ENCODE measurements at places on chromosomes 16 and 17.

DNA sequence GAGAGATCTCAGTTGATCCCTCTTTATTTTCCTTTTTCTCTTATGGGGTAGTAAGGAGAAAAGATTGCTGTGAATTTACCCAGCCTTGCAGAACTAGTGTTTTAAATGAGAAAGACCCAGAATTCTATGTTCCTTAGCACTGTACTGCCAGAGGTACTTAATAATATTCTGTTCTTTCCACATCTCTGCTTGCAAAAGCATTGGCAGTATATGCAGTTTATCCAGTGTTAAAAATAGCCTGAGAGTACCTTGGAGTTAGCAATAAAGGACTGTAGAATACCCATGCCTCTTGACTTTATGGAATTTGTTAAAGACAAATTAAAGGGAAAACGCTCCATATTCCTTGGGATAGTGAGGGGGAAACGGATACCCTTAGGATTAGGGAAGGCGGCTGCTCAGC lies 11.9 kb downstream of the SLC7A6 start:
- no peak for DNase-seq

DNA sequence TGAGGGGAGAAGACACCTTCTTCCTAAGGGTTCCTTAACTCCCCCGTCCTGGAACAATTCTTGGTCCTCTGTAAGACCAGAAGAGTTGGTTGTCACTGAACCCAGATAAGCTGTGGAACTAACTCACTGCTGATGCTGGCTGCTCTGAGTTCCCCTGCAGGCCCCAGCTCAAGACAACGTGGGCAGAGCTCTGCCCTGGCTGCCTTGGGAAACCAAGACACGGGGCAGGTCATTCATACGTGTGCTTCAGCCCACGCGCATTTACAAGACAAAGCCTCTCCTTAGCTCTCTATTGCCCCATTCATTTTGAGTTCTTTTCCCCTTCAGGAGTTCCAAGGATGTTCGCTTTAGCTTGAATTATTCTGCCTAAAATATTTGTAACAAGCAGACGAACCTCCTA lies 3.4 kb upstream of the NAT9 start:
- no peak for DNase-seq

GRCh38 chr17:73609060-73609459 lies 35.2 kb downstream of the SDK2 start:
- no peak for DNase-seq

DNA sequence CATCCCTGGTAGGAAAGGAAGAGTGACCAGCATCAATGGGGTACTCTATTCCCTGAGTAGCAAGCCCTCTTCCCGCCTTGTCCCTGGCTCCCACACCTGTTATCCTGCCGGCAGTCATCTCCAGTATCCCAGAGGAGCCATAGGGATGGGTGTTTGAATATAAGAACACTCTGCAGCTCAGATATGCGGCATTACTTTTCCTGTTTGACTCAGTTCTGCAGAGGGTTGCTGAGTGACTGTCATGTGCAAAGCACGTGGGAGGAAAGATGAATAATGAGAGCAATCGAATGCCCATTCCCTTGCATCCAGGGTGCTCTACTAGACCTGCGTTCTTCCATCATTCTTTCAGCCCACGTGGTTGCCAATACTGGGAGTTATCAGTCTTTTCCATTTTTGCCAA lies 115.1 kb downstream of the PRKCB start:
- no peak for DNase-seq

DNA sequence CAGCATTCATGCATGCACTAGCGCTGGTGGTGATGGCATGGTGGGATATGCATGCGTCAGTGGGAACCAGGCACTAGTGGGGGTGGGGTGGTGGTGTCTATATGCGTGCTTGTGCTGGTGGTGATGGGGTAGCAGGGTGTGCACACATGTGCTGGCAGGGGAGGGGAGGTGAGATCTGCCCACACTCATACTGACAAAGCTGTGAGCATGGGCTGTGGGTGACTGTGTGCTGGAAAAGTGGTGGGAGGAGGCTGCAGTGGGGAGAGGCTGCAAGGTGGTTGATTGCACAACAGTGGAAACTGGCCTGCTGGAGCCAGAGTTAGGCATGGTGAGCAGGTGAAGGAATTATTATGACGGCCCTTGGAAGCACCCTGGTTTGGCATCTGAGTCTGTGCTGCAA lies 31.3 kb upstream of the TEKT1 start:
- no peak for DNase-seq

DNA sequence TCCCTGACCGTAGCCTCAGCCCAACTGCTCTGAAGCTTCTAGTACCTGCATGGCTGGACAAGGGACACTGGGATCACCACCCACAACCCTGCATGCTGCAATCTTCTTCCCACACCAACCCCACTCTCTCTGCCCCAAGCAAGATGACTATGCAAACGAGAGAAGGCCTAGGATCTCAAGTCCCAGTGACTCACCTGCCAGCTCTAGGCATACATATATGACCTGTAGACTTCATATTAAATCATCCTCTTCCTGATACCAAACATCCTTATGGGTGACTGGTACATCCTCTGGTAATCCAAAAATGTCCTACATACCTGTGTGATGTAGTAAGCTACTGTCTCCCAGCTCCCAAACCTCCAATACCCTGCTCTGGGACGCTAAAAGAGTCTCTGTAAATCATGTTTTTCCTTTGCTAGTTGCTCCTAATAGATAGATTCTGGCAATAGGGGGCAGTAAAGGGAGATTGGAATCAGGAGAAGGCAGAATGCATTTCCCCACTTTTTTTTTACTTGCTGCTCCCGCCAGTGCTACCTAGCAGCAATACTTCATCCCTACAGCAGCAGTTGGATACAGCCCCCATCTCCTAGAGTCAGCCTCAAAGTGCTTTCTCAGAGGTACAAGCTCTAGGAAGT lies 43.4 kb upstream of the SOX9 start:
- no peak for DNase-seq

DNA sequence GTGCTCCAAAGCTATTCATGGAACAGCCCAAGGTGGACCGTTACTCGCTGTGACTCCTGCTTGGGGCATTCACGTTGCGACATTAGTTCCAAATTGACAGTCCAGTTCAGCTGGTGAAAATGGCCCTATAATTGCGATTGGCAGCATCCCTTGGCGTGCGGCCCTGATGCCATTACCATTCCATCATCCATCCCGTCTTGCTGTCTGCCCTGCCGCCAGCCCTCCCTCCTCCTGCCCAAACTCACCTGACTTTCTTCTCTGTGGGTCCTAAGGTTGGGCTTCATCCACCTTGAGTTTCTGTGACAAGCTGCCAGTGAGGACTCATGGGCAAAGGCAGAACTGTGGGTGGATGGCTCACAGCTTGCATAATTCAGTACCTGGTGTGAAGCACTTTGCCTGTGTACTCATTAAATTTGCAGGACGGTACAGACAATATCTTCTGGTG lies 104.6 kb downstream of the RPTOR start:
- DNase-seq = no peak

DNA sequence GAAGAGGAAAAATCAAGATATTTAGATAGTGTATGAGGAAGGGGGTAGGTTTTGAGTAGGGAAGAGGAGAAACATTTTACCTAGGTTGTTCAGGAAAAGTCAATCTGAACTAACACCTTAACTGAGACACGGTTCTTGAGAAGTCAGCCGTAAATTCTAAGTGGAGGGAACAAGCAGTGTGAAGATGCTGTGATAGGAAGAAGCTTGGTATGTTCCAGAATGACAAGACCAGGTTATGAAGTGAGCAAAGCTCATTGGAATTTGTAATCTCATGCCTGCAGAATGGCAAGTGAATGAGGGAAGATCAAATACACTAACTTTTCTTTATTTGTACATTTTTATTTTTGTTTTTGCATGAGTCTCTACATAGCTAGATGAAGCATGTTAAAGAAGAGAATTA lies 307.6 kb downstream of the ZFHX3 start:
- DNase-seq = no peak

DNA sequence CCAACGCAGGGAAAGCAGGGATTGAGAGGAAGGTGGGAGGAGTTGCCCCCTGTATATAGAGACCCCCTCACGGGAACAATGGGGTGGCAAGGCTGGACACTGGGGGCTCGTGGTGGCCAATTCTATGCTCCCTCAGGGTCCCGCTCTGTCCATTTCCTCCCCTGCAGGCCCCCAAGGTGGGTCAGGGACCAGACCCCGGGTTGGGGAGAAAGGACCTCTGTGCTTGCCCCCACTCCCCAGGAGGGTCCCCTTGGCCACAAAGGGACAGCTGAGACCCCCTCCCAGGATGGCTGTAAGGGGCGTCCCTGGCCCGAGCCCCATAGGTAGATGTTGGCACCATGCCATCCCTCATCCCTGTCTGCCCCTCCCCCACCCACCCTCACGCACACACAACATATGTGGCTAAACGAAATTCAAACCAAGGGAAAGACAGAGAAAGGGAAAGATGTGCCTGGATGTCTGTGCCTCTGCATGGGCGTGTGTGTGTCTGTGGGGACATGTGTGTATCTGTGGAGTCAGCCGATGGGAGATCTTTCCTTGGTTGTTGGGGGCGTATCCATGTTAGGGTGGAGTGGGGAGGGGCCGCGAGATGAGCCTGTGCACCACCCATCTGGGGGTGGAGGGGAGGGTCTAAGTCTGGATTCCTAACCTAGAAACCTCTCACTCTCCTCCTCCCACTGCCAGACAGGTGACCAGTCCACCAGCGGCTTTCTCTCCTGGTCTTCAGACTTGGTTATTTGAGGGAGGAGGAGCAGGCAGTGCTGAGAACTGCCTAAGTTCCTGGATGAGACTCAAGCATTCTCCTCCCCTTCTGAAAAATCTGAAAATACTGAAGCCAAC lies 642 bp upstream of the NEUROD2 start:
- no peak for DNase-seq

DNA sequence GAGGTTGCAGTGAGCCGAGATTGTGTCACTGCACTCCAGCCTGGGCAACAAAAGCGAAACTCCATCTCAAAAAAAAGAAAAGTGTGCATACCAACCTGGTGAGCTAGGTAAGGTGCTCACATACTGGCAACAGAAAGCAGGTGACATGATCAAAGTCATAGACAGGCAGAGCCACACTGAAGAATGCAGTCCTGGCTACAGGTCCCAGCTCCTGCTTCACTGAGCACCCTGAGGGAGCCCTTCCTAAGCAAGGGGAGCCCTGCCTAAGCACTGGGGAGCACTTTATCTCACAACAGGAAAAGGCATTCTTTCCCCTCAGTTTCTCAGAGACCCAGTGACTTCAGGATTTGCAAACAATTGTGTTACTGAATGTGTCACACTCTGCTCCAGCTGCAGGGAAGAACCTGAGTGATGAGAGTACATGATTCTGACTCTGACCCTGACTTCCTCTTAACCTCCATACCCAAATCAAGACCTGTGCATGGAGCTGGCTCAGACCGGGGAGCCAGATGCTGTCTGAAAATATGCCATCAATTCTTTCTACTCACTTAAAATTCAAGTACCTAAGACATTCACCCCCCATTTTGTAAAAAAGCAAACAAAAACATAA lies 40.5 kb downstream of the ANKRD11 start:
- no peak for DNase-seq

GRCh38 chr17:64230791-64231408 lies 32.2 kb downstream of the TEX2 start:
- no peak for DNase-seq

All from memory B cell (primary cell).